ENCODE measurements at places on chromosomes 13 and 19.

DNA sequence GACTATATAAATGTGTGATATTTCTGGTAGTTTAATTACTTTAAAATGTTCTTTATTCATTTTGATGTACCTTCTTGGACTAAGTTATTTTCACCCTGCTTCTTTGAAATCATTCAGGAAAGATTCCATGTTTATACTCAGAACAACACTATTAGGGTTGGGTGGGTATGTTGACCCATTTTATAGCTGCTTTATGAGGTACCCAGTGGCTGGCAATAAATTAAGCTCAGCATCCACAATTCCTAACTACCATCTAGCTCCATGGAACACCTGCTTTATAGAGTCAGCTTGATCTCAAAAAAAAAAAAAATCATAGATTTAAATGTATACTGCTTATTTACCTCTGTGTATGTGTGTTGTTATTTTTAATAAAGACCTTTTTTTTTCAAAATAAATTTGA, 78.9 kb upstream of the ZNF91 start:
- DNase-seq, result no peak

DNA sequence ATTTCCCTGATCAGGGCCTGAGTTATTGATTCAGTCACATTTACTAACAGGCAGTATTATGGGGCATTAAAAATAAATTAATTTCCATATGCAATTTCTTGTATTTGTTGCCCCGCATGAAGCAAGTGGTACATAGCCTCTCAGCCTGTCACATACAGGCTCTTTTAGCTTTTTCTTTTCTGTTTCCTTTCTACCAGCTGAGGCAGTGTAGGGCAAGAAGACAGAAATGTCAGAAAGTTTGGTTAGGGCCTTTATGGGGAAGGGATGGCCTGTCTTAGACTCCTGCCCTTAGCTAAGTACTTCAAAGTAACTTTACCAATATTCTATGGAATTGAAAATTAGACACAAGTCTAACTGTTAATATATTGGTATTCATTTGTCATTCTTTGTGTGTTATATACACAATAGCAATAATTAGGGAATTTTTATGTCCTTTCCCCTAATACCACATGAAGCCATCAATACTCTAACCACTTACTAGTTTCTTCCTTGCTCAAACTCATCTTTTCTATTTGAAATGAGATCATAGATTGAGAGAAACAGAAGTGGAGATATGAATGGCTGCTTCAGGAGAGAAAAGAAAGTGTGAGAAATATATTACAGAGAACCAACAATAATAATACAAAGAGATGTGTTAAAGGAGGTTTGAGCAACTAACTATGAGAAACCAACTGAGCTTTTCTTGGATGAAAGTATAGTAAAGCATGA, 669.6 kb downstream of the PCDH17 start:
- no peak for DNase-seq

DNA sequence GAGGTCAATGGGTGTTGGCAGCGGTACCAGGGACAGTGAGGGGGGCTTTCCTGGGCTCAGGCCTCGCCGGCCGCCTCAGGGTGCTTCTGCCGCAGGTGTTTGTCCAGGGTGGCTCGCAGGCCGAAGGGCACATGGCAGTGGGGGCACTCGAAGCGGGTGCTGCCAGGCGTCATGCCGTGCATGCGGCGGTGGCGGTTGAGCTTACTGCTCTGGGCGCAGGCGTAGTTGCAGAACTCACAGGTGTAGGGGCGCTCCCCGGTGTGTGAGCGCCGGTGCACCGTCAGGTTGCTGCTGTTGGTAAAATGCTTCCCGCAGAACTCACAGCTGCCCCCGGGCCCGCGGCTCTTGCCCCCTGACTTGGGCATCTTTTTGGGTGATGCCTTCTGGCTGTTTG, 4.7 kb downstream of the ZNF296 start:
- no peak for DNase-seq

DNA sequence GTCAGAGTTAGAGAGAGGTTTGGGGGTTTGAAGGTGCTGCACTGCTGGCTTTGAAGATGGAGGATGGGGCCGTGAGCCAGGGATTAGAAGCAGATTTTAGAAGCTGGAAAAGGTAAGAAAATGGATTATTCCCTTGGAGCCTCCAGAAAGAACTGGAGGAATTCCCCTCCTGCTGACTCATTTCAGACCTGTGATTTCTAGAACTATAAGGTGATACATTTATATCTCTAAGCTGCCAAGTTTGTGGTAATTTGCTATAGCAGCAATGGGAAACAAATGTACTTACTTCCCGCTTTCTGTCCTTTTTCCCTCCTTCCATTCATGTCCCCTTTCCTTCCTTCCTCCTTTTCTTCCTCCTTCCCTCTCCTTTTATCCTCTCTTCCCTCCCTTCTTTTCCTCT, 78.5 kb upstream of the PCDH8 start:
- DNase-seq, result no peak

DNA sequence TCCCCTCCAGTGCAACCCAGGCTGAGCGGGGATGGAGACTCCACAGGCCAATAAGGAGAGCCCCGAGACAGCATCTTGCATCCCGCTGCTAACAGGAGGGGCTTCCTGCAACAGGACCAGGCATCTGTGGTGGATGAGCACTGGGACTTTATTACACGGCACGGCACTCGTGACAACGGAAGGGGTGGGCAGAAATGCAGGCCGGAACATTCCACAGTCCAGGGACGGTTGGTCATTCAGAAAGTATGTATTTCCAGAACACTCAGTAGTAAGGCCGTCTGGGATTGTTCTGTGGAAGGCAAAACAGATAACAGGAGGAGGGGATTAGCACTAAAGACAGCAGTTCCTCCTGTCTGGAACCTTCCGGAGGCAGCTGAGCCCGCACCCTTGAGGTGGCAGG, 3.3 kb upstream of the TM6SF2 start:
- no peak for DNase-seq

GRCh38 chr13:27980280-27980998, 8.1 kb downstream of the URAD start:
- no peak for DNase-seq

- DNase-seq, result no peak
Observed at GRCh38 chr13:52991344-52992020, 37.1 kb upstream of the OLFM4 start.

- peak; percentile 95 for DNase-seq
Observed at GRCh38 chr19:48915757-48916156, 15.6 kb downstream of the NUCB1 start.
